ENCODE measurements at places on chromosomes 16 and 17. TPM values are rescaled to one million over a fixed set of nuclear protein-coding genes. Genes with fewer than 3 reads are reported as not detected.
A peak's percentile ranks its signal among the peaks of the same experiment; 100 is the strongest.

DNA sequence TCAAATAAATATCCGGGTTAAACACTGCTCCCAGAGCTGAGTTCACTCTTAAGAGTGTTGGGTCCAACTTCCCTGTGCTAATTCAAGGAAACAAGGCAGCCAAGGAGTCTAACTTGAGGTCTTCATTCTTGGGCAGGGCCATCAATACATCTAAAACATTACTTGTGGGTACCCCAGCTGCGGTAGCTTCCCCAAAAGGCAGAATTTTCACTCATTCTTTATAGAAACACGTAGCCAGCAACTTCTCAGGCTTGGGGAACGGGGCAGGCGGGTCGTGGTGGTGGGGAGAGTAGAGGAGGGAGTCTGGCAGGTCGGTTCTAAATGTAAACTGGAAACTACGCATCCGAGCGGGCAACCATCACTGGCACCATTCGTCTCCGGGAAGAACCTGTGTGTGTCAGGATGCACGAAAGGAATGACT lies 666 bp upstream of the METTL9 start:
- peak; percentile 41 for DNase-seq

DNA sequence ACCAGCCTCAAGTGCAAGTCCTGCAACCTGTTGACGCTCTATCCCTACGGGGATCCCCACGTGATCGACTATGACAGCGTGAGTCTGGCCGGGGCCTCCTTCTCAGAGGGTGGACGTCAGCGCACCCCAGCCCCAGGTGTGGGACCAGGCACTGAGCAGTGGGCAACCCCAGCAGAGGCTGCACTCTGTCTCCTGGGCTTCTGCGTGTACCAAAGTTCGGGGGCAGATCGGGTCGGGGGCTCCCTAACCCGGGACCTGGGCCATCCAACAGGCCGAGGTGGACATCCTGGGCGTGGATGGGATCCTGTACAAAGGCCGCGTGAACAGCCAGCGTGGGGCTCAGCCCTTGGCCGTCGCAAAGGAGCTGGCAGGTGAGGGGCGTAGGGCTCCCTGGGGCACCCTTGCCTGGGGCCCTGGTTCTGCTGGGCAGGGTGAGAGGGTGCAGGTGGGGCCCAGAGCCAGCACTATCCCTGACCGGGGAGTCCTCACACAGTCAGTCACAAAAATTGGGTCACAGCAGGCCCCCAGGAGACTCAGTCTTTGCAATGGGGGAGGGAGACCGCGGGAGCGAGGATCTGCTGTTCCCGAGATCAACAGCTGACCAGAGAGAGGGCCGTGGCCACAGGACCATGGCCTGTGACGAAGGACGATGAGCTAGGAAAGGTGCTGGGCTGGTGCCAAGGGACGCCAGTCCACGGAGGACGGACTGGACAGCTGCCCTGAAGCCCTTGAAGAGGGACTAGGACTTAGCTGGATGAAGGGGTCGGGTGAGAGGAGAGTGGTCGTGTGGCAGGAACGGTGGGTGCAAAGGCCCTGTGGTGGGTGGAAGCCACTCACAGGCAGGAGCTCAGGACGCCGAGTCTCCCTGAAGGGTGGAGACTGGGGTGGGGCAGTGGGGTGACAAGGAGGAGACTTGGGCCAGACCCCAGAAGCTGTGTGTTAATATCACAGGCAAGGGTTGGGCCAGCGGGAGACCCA lies 20.0 kb downstream of the UBALD1 start:
- DNase-seq = no peak

Gene KCNG4
- not detected for total RNA-seq

DNA sequence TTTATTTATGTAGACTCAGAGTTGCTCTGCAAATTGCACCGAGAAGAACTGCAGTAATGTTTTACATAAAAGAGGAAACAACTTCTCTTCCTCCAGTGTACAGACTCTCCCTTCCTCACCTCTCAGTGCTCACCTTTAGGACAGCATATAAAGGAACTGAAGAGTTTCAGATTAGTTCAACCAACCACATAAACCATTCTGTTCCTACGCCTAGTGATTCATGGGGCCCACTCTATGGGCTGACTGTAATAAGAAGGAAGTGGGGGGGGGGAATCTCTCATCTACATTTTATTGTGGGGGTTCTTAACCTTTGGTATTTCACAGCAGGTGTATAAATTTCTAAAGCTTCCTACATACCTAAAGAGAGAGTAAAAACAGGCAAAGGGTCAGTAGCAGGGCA lies 18.3 kb downstream of the ZSWIM7 start:
- DNase-seq = peak; percentile 72

Gene TNS4
- total RNA-seq = 6.3 TPM

GRCh38 chr16:57720142-57720575 lies 15.4 kb upstream of the KATNB1 start:
- DNase-seq = peak; percentile 78

Gene EVPL
- total RNA-seq = 0.16 TPM

Gene ZFPM1
- total RNA-seq = 15.0 TPM

GRCh38 chr17:34981538-34982241 lies 1.4 kb downstream of the LIG3 start:
- no peak for DNase-seq

DNA sequence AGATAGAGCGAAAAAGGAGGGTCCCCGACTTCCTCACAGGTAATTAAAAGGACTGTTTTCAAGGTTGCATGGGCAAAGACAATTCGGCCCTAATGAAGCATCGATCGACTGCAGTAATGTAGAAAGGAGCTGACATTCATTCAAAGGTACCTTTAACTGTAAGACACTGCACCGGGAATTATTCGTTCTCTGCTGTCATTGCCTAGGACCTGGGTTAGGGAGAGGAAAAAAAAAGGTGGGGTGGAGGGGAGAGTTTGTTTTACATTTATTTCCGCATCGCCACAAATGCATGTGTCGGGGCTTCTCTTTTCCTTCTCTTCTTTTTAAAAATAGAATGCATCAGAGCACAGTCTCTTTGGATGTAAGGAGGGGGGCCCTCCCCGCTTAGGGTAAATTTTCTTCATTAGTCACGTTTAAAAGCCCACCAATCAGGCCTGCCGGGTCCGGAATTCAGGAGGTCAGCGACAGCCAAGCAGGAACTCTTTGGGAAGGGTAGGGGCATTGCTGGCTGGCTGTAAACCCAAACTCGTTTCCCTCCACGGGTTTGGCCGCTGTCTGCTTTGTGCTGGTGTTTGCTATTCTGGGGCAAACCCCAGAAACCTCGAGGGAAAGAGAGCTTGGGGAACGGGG lies 496.2 kb upstream of the ZFHX3 start:
- no peak for DNase-seq

DNA sequence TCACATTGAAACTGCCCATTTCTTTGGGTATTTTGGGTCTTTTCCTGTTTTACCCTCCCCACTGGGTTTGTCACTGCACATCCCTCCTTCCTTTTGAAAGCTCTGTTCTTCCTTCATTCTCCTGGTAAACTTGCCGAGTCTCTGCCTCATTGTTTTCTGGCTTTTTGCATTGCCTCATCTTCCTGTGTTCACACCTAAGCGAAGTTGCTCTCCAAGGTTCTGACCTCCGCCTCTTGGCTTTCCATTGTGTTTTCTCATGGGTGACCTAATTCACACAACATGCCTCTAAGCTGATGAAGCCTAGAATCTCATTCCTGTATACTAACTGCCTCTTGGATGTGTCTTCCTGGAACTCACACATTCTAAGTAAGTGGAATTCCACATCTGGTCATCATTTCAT lies 1096.1 kb upstream of the EEF2KMT start:
- DNase-seq = no peak
